ENCODE measurements at places on chromosomes 2 and 18.

DNA sequence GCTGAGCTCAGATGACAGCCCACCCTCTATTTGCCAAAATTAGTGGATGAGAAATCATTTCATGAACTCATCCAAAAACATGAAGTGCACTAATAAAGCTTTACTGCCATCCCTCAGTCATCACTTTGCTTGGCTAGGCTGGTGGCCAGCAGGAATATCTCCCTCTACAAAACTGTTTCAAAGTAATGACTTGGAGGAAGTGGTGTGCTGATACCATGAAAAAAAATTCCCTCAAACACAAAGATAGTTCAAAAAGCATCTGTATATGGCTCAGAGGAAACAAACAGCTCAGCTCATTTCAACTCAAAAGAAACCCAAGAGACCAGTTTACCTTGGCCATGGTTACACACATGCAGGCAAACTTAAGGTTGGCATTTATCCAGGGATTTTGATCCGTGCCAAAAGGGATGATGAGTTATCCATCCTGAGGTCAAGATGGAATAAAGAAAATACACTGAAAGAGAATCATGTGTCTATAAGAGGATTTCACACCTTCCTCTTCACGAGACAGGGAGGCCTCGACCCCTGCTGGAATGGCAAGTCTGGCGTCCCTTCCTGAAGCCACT lies 18.4 kb upstream of the WIPF1 start:
- no peak for DNase-seq

GRCh38 chr2:240463274-240463865 lies 27.9 kb downstream of the GPC1 start:
- DNase-seq: no peak

DNA sequence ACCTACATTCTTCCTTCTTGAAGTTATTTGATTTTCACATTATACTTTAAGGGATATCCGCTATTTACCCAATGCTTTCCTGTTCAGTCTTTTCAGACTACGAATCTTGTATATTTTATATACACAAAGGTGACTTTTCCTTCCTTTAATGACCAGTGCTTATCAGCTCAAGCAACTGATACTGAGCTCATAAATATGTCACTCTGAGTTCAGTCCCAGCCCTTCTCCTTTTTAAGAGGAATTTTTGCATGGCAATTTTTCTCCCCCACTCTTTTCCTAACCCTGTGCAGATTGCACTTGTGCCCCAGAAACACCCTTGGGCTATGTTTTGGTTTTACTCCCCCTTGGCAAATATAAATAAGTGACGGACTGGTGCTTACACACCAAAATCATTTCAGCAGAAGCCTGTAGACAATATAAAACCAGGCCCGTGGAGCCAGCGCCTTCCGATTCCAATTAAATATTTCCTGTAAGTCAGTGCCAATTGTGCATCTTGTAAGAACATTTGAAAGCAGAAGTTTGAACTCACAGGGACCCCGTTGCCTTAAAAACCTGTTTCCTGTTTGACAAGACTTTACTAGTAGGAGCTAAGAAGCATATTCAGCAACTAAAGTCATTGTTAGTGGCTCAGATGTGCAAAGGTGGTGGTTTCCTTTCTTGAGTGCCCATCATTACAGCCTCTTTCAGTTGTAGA lies 66.3 kb upstream of the GATA6 start:
- DNase-seq: no peak

- DNase-seq: no peak
These were observed 21.7 kb upstream of the CYTIP start for GRCh38 chr2:157465554-157465953.

DNA sequence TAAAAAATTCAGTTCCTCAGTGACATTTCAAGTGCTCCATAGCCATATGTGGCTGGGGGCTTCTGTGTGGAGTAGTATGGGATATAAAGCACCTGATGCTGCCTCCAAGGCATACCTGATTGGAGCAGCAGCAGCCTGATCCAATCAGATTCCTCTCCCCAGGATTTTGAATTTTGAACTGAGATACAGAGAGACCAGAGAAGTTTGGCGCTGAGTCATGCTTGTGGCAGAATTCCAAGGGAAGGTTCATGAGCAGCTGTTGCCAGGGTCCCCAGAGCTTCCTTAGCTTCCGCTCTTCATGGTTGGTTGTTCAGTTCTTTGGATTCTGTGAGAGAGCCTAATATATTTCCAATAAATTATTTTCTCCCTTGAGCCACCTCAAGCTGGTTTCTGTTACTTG lies 29.0 kb upstream of the CFAP36 start:
- no peak for DNase-seq

- DNase-seq: no peak
These were observed 21.3 kb upstream of the CDC42EP3 start for GRCh38 chr2:37692711-37693110.

GRCh38 chr2:26347286-26347865 lies 787 bp upstream of the ADGRF3 start:
- no peak for DNase-seq

- no peak for DNase-seq
These were observed 16.3 kb upstream of the MFF start for GRCh38 chr2:227308784-227309183.

GRCh38 chr18:55657572-55658331 lies 69.8 kb upstream of the TCF4 start:
- DNase-seq: no peak

GRCh38 chr2:127320586-127321275 lies 26.8 kb upstream of the ERCC3 start:
- no peak for DNase-seq

- DNase-seq: no peak
These were observed 430.2 kb downstream of the MEIS1 start for GRCh38 chr2:66865161-66865560.

GRCh38 chr2:66173645-66174044 lies 261.3 kb upstream of the MEIS1 start:
- DNase-seq: no peak

DNA sequence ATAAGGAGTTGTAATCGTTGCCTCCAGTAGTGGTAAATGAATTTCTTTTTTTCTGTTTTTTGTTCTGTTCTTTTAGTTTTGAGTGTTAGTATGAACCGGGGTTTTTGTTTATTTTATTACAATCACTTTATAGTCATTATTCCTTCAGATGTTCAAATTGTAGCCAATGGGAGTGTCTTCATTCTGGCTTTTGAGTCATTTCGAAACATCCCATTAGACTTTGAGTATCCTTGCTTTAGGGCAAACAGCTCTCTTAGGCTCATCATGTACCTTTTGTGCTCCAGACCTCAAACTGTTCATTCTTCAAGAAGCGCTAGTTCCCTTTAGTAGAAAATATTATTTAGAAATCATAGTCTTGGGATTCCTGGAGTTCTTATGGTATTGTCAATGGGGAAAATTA lies 54.2 kb upstream of the PAX3 start:
- no peak for DNase-seq

GRCh38 chr2:240925191-240925567 lies 19.0 kb downstream of the CROCC2 start:
- DNase-seq: no peak

DNA sequence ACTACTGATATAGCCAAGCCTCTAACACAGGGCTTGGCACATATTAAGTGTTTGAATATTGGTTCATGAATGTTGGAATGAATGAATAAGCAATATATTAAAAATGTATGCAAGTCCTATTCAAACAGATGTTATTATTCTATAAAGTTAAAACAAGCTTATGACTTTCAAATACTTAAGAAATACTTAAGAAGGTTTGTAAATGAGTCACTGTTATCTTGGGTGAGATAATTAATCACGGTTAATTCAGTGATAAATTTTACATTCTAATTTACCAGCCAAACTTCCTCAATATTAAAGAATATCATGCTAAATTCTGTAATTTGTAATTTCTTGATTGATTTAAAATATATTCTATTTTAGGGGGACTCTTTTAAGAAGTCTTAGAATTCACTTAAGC lies 74.8 kb downstream of the RBMS1 start:
- no peak for DNase-seq

- DNase-seq: no peak
These were observed 504.8 kb upstream of the NRP2 start for GRCh38 chr2:205177546-205177945.

- DNase-seq: no peak
These were observed 1.4 kb upstream of the UXS1 start for GRCh38 chr2:106195456-106195855.

- no peak for DNase-seq
These were observed 225.3 kb downstream of the SLC8A1 start for GRCh38 chr2:40226637-40227036.

DNA sequence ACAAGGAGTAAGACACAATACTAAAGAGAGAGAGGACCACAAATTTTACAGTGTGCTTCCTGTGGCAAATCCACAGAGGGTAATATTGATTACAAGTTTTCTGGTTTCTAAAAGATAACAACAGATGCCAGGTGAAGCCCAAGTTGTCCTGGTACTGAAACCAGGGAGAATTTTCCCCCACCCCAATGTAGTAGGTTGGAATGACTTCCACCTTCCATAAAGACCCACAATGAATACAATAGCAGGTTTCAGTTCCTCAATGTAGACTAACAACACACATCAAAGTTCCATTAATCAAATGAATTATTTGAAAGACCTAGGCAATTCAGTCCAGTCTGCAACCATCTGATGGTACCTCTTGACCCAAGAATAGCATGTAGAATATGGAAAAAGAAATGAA lies 44.0 kb upstream of the TMEM247 start:
- DNase-seq: no peak

- no peak for DNase-seq
These were observed 1283.2 kb upstream of the NXPH2 start for GRCh38 chr2:140063356-140063755.

DNA sequence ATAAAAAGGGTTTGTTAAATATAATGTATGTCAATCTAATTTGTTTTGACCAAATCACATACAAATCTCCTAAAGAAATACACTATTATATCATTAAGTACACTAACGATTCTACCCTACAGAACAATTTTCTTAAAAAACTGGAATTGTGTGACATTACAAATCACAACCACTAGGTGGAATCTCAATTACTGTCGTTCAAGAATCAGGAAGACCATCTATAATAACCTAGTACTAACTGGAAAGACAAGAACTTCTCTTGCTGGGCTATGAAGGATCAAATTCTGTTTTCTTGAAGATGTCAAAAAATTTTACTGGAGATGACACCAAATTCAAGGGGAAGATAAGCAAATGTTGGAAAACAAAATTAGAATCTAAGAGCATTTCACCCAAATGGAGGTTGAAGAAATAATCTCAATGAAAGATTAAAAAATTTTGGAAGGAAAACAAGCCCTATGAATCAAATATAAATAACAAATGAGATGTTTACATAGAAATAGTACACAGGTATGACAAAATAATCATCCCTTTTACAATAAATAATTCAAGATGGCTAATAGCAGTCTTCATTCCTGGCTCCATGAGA lies 110.9 kb downstream of the STK39 start:
- DNase-seq: peak; percentile 18

DNA sequence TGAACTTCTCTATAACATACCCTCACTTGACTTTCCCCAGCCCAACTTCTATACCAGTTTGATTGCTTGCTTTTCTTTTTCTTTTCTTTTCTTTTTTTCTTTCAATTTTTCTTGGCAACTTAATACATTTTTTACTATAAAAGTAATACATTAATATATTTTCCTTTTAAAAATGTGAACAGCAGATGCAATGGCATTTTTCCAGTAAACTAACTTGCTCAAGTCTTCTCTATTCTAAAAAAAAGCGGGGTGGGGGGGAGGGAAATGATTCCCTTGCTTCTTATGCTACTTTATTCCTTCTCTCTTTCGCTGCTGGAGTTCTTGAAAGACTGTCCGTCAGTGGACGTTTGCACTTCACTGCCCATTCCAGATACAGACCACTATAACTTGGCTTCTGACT lies 70.5 kb downstream of the RBMS1 start:
- DNase-seq: no peak

DNA sequence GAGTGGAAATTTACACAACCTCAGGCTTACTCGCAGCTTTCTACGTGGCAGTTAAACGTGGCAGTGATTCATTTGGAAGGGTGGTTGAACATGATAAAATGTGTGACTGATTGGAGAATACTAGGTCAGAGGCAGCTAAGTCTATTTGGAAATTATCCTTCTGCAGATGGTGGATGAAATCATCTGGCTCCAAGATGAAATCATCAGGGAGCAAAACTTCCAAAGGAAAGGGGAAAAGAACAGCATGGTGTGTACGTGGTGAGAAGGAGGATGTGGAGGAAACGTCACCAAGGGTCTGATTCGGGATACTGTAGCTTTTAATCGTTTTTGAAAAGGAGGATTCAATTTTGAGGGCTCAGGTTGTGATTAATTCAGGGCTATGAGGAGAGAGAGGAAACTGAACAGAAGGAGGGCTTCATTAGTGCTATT lies 47.9 kb downstream of the COL3A1 start:
- DNase-seq: peak; percentile 95

GRCh38 chr18:76875390-76876325 lies 53.3 kb downstream of the ZNF236 start:
- no peak for DNase-seq

- DNase-seq: no peak
These were observed 103.8 kb upstream of the COPS8 start for GRCh38 chr2:236981701-236982485.

DNA sequence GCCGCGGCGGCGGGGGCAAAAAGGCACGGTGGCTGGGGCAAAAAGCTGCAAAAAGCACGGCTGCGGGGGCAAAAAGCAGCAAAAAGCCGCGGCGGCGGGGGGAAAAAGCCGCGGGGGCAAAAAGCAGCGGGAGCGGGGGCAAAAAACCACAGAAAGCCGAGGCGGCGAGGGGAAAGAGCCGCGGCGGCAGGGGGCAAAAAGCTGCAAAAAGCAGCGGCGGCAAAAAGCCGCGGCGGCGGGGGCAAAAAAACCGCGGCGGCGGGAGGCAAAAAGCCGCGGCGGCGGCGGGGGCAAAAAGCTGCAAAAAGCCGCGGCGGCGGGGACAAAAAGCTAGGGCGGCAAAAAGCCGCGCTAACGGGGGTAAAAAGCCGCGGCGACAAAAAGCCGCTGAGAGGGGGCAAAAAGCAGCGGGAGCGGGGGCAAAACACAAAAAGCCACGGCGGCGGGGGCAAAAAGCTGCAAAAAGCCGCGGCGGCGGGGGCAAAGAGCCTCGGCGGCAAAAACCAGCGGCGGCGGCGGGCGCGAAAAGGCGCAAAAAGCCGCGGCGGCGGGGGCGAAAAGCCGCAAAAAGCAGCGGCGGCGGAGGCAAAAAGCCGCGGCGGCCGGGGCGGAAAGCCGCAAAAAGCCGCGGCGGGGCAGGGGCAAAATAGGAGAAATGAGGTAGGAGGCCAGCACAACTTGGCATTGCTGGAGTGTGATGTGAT lies 123.4 kb downstream of the ANKRD30BL start:
- DNase-seq: no peak

DNA sequence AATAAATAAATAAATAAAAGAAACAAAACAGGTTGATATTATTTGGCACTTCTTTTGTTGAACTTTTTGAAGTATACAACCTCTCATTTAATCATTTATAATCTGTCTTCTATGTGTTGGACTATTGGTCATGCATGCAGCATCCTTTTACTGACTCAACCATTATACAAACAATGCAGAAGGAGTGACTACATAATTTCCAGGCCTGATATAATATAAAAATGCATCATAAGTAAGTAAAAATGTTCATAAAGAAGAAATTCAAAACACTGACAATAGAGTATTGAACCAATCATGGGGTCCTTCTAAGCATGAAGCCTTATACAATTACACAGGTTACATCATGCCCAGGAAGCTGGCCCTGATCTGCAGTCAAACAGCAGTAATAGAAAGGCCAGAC lies 141.5 kb upstream of the FN1 start:
- peak; percentile 56 for DNase-seq

GRCh38 chr2:1777781-1778180 lies 33.5 kb upstream of the PXDN start:
- no peak for DNase-seq

Data from HS-5 (cell line).